ENCODE measurements at places on chromosomes 12 and 14.

- no peak for DNase-seq
Measured at GRCh38 chr12:11556682-11557081, 92.8 kb upstream of the ETV6 start.

DNA sequence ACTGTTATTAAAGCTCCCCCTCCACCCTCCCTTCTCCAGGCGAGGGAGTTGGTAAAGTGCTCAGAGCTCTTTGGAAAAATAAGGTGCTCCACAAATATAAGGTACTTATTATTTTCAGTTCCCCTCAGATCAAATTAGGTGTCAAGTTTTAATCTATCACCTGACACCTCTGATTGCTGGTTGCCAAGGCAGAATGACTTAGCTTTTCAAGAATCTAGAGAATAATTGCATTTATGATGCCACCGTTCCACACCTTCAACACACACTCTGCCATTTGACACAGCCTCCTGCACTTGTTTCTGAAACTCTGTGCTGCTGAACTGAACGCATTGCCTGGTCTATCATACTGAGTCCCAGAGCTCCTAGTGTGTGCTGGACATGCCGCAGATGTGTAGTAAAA, 128.6 kb downstream of the CRACR2A start:
- no peak for DNase-seq

- DNase-seq: no peak
Measured at GRCh38 chr12:52360663-52361271, 6.5 kb downstream of the KRT85 start.

GRCh38 chr12:11324426-11324825, 14.2 kb upstream of the PRB4 start:
- no peak for DNase-seq

- no peak for DNase-seq
Measured at GRCh38 chr14:76346391-76347160, 29.4 kb upstream of the ESRRB start.

- no peak for DNase-seq
Measured at GRCh38 chr14:24314377-24315193, 3.3 kb downstream of the LTB4R start.

- peak; percentile 49 for DNase-seq
Measured at GRCh38 chr12:26271024-26271423, 75.7 kb downstream of the SSPN start.
